ENCODE measurements at places on chromosomes 13 and 19. TPM values are rescaled to one million over a fixed set of nuclear protein-coding genes. Genes with fewer than 3 reads are reported as not detected.

Gene OVOL3
- total RNA-seq: not detected

Gene ATP8B3
- total RNA-seq: not detected

Gene ZNF763
- total RNA-seq: 0.52 TPM

Gene ZNF415
- 4.0 TPM for total RNA-seq

Gene DCLK1
- total RNA-seq: 9.7 TPM

DNA sequence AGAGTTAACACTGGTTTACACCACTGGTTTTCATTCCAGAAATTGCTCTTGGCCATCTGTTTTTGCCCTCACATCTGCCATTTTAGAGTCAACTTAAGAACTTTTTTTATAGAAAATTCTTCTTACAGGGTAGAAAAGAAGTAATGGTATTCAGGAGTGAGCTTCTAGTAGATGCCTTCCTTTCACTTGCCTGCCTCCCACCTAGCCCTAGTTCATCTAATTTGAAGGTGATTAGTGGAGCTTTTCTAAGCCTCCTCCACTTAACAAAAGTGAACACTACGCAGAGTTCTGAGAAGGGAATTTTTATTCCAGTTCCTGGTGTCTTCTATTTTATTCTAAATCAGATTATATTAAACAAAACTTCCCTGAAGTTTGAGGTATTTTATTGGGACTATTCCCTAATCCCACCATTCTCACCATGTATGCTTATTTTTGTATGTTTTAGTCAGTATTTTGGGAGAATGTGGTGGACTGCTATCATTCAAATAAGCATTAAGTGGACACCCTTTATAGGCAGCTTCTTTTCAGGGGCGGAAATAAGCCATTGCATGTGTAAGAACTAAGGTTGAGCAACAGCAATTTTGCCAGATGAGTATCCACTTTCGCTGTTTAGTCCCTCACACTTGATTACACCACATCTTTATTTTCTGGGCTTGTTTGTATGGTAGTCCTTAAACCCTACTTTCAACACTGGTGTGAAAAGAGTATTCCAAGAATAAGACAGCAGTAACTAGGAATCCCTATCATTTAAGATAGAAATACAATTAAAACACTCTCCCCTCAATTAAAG is 156.9 kb downstream of the ENOX1 start:
- H3K4me1 ChIP-seq: no peaks in the 10 kb centered on the region
- DNase-seq: no peak
- H3K27me3 ChIP-seq: no peaks in the 10 kb centered on the region
- no peak overlapping the region for H3K4me3 ChIP-seq
- no peak overlapping the region for H3K27ac ChIP-seq

- no peak overlapping the region for H3K27ac ChIP-seq
- no peak overlapping the region for H3K4me3 ChIP-seq
- H3K36me3 ChIP-seq: no peaks in the 10 kb centered on the region
Measured at GRCh38 chr19:8221161-8221560, 12.0 kb downstream of the CERS4 start.

DNA sequence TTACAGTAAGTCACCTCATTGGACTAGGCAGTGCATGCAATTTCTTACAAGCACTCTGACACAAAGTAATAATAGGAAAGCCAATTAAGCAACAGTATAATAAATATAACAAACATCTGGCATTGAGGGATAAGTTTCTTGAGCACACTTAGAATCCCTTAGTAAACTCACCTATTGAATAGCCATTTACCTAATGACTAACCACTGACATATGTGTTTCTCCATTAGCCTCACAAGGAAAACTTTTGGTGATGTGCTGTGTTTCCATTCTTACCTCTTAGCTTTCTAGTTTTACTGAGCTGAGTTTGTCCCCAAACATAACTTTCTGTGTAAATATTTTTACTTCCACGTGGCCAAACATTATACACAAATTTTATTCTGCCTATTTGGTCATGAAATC is 47.4 kb upstream of the PCDH9 start:
- H3K27me3 ChIP-seq: no peaks in the 10 kb centered on the region
- H3K36me3 ChIP-seq: no peaks in the 10 kb centered on the region
- no peak for DNase-seq
- H3K4me3 ChIP-seq: no peak overlapping the region

- peak within 1 kb of the TSS; percentile 88 for H3K4me3 ChIP-seq
- DNase-seq: peak; percentile 84
- no peaks in the 10 kb centered on the region for H3K36me3 ChIP-seq
- peaks cover 13% of the 10 kb centered on the region for H3K4me1 ChIP-seq
Measured at GRCh38 chr13:114281351-114282040, at the start of gene UPF3A. UPF3A (plus strand) TSS chr13:114281601; CDS start chr13:114281640, 39 bp downstream.

- H3K4me1 ChIP-seq: no peaks in the 10 kb centered on the region
- no peak overlapping the region for H3K27ac ChIP-seq
- peaks cover 12% of the 10 kb centered on the region for H3K27me3 ChIP-seq
- H3K4me3 ChIP-seq: no peak overlapping the region
- no peak for DNase-seq
Measured at GRCh38 chr19:17997969-17998826, 9.8 kb upstream of the ARRDC2 start.

DNA sequence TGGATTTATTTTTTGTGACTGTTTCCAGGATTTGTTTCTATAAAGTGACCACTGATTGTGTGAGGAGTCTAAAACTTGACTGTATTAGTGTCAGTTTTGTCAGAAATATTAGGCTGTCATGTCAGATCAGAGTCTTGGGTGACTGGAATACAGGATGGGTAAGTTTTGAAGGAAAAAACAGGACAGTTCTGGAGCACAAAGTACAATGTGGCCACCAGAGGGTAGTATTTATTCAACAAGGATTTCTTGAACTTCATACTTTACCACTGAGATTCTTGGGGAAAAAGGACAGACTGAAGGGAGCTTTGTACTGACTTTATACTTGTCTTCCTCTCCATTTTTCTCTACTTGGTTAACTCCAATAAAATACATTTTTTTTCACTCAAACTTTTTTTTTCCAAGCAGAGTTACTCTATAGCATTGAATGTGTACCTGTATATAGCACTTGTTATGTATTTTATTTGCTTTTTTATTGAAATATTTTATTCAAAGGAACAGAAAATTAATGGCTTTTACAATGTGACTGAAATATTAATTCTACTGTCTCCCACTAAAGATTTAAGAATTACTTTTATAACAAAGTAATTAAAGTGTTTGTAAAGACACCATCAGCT is 51.1 kb downstream of the LMO7 start:
- H3K27ac ChIP-seq: no peak overlapping the region
- no peaks in the 10 kb centered on the region for H3K4me1 ChIP-seq
- H3K27me3 ChIP-seq: no peaks in the 10 kb centered on the region
- no peak for DNase-seq

DNA sequence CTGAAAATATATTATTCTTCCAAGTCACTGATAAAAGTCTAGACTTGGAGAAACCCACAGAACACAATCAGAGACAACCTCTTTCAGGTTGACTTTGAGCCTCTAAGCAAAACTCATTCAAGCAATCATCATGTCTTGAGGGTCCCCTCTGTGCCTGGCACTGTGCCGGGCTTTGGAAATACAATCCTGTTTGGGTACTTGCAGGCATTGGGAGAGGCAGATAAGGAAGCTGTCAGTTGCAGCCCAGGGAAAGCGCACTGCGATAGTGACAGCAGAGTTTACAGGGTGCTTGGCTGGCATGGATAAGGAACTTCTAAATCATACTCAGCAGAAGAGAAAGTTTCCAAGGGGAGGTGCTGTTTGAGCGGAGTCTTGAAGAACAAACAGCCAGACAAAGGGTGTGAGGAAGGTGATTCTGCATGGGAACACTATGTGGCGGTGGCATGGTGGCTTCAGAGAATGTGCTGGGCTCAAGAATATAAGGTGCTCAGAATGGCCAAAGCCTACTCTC is 9.1 kb downstream of the SERP2 start:
- no peak overlapping the region for H3K27ac ChIP-seq
- H3K4me1 ChIP-seq: peaks cover 6% of the 10 kb centered on the region
- H3K4me3 ChIP-seq: no peak overlapping the region
- H3K27me3 ChIP-seq: no peaks in the 10 kb centered on the region
- DNase-seq: no peak

- DNase-seq: no peak
- no peaks in the 10 kb centered on the region for H3K36me3 ChIP-seq
- H3K4me3 ChIP-seq: no peak overlapping the region
- H3K27me3 ChIP-seq: no peaks in the 10 kb centered on the region
- no peak overlapping the region for H3K27ac ChIP-seq
Measured at GRCh38 chr13:37433086-37433485, 165.5 kb downstream of the POSTN start.

GRCh38 chr13:46675016-46675415 is 121.9 kb downstream of the ESD start:
- no peaks in the 10 kb centered on the region for H3K27me3 ChIP-seq
- H3K4me3 ChIP-seq: no peak overlapping the region
- peaks cover 19% of the 10 kb centered on the region for H3K4me1 ChIP-seq
- no peaks in the 10 kb centered on the region for H3K36me3 ChIP-seq
- no peak overlapping the region for H3K27ac ChIP-seq
- no peak for DNase-seq

GRCh38 chr19:49430678-49431329 is 5.6 kb downstream of the GFY start:
- no peaks in the 10 kb centered on the region for H3K36me3 ChIP-seq
- H3K27ac ChIP-seq: no peak overlapping the region
- H3K4me3 ChIP-seq: no peak overlapping the region

DNA sequence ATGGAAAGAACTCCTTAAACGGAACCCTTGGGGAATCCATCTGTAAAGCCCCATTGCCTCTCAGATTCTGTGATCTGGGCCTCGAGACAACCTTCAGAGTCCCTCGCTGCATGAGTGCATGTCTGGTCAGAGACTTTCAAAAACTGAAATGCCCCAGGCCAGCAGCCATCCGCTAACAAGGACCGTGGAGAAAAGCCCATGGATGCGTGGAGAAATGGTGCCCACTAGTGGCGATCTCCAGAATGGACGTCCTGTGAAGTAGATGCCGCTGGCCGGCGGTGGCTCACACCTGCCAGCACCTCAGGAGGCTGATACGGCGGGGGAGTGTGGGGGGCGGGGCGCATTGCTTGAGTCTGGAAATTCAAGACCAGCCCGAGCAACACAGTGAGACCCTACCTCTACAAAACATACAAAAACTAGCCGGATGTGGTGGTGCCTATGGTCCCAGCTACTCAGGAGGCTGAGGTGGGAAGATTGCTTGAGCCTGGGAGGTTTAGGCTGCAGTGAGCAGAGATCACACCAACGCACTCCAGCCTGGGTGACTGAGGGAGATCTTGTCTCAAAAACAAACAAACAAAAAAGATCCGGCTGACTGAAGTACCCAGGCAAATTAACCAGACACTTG is 7.9 kb upstream of the CDC16 start:
- H3K36me3 ChIP-seq: no peaks in the 10 kb centered on the region
- no peaks in the 10 kb centered on the region for H3K27me3 ChIP-seq
- no peak overlapping the region for H3K27ac ChIP-seq
- no peaks in the 10 kb centered on the region for H3K4me1 ChIP-seq
- DNase-seq: peak; percentile 67

DNA sequence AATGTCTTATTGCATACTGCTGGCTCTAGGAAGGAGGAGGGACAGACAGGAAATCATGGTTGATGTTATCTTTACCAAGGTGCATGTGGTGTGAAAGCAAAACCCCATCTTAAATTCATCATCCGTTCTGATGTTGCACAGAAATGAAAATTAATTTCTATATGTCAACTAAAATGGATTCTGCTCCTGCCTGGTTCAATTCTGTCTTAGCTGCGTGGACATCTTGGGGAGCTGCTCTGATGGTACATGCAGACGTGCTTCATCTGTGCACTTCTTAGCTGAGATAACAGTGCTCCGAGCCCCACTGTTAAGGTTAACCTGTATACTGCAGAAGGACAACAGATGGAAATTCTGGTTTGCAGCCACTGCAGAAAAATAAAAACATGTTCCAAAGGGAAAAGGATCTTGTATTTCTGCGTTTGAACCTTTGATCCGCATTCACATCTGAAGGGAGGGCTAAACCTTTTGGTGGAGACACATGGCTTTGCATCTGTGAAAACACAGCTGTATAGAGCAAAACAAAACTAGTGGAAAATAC is 155.6 kb downstream of the TM9SF2 start:
- no peaks in the 10 kb centered on the region for H3K36me3 ChIP-seq
- no peaks in the 10 kb centered on the region for H3K27me3 ChIP-seq
- no peak overlapping the region for H3K4me3 ChIP-seq
- H3K4me1 ChIP-seq: peaks cover 8% of the 10 kb centered on the region

DNA sequence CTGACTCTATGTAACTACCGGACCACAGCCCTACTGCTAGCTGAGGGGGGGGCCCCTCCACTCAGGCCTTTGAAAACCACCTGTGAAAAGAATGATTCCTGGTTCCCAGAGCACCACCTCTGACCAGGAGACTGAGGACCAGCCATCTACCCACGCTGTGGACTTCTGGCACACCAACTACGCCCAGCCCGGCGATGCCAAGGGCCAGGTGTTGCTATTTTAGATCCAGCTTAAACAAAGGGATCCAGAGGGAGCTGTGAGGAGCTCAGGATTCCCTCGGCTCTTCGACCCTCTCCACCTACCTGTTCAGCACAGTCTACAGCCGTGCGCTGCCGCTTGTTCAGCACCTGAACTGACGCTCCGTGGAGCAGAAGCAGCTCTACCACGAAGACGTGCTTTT is 23.0 kb downstream of the PDCD5 start:
- DNase-seq: no peak
- H3K36me3 ChIP-seq: peaks cover 89% of the 10 kb centered on the region
- H3K27me3 ChIP-seq: no peaks in the 10 kb centered on the region
- no peak overlapping the region for H3K4me3 ChIP-seq
- no peak overlapping the region for H3K27ac ChIP-seq

- no peak overlapping the region for H3K27ac ChIP-seq
- no peaks in the 10 kb centered on the region for H3K27me3 ChIP-seq
- no peaks in the 10 kb centered on the region for H3K36me3 ChIP-seq
- H3K4me1 ChIP-seq: no peaks in the 10 kb centered on the region
- H3K4me3 ChIP-seq: no peak overlapping the region
Measured at GRCh38 chr13:99144306-99144705, 56.3 kb upstream of the UBAC2 start.

DNA sequence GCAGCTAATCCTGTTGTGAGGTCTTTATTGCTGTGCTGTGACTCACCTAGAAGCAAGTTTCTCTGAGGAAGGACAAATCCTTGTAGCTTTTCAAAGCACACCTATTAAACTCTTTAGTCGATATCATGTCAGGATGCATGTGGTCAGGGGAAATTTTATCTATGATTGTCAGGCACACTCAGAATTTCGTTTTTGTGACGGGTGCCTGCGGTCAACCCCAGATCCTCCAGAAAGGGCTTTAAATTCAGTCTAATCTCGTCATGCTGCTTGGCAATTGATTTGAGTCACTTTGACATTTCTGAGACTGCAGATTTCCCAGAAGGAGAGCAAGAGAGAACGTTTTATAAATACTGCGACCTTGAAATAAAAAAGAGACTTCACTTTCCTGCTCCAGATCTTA is 316.9 kb downstream of the FGF9 start:
- no peaks in the 10 kb centered on the region for H3K36me3 ChIP-seq
- no peak for DNase-seq
- H3K4me1 ChIP-seq: no peaks in the 10 kb centered on the region
- no peaks in the 10 kb centered on the region for H3K27me3 ChIP-seq
- no peak overlapping the region for H3K27ac ChIP-seq

- H3K27me3 ChIP-seq: no peaks in the 10 kb centered on the region
- DNase-seq: peak; percentile 73
- H3K4me3 ChIP-seq: peak overlapping the region; percentile 69
- H3K4me1 ChIP-seq: peaks cover 5% of the 10 kb centered on the region
- peak overlapping the region; percentile 86 for H3K27ac ChIP-seq
- H3K36me3 ChIP-seq: peaks cover under 1% of the 10 kb centered on the region
Measured at GRCh38 chr19:56477429-56478338, 539 bp upstream of the ZNF667 start.

All from gastrocnemius medialis (tissue), 4 donors.